ENCODE measurements at places on chromosomes 11 and 22. TPM values are rescaled to one million over a fixed set of nuclear protein-coding genes. Genes with fewer than 3 reads are reported as not detected.

GRCh38 chr22:49910229-49911155 lies 7.7 kb downstream of the ALG12 start:
- DNase-seq: no peak

DNA sequence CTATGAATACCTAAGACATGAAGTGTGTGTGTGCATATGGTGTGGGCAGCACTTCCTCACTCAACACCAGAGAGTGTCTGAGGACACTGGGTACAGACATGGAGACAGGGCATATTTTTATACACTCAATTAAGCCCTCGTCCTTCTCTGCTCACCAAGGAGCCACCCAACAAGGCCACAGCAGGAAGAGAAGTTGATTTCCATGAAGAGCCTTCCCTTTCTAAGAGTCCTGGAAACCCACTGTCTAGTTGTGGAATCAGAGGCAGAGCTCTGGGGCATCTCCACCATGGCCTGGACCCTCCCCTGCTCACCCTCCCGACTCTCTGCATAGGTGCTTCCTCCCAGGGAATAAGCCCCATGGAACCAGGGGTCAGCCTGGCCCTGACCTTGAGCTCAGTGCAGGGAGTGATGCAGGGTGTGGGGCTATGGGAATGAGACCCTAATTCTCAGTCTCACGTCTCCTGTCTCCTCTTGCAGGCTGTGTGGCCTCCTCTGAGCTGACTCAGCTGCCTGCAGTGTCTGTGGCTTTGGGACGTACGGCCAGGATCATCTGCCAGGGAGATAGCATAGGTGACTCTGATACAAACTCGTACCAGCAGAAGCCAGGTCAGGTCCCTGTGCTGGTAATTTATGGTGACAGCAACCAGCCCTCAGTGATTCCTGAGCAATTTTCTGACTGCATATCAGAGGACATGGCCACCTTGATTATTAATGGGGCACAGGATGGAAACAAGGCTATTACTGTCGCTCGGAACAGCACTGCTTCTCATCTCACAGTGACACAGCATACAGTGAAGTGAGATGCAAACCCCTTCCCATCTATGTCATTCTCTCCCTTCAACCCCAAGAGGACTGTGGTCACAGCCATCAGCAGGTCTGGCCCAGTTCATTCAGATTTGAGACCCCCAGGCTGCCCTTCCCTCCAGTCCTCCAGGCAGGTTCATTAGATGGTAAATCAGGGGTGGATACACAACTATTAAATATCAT lies 14.6 kb upstream of the IGLL5 start:
- DNase-seq: no peak

GRCh38 chr22:27370269-27370668 lies 431.3 kb downstream of the MN1 start:
- DNase-seq: no peak

- no peak for DNase-seq
These were observed 58.8 kb downstream of the ENDOD1 start for GRCh38 chr11:95148406-95148805.

- DNase-seq: no peak
These were observed 3.9 kb upstream of the TEF start for GRCh38 chr22:41377846-41378245.

DNA sequence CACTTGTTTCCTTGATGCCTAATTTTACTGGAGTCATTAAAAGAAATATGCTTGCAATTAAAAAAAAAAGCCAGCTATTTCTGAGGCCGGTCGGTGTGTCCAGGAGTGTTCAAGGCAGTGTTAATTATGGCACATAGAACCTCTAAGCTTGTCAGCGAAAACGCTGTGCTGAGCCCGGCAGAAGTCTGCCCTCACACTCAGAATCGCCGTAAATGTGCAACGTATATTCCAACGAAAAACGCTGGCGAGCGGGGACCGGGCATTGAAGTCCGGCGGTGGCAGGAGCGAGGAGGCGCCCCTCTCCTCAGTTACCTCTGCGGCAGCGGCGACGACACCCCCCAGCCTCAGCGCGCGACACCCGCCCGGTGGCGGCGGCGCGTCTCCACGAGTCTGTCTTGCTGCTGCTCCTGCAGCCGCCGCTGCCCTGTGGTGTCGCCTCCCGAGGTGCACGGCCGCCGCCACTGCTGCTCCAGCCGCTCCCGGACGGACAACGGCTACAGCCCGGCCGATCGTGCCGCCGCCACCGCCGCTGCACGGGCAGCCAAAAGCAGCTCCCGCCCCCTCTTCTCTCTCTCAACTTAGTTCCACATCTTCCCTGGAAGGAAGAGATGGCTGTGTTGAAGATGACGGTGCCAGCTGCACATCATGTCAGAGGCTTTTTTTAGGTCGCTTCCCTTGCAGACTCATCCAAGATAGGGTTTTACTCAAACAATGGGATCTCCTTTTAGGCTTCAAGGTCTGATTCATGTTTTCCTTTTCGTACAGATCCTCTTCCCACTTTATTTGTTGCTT lies 56.0 kb downstream of the JAM3 start:
- peak; percentile 28 for DNase-seq

DNA sequence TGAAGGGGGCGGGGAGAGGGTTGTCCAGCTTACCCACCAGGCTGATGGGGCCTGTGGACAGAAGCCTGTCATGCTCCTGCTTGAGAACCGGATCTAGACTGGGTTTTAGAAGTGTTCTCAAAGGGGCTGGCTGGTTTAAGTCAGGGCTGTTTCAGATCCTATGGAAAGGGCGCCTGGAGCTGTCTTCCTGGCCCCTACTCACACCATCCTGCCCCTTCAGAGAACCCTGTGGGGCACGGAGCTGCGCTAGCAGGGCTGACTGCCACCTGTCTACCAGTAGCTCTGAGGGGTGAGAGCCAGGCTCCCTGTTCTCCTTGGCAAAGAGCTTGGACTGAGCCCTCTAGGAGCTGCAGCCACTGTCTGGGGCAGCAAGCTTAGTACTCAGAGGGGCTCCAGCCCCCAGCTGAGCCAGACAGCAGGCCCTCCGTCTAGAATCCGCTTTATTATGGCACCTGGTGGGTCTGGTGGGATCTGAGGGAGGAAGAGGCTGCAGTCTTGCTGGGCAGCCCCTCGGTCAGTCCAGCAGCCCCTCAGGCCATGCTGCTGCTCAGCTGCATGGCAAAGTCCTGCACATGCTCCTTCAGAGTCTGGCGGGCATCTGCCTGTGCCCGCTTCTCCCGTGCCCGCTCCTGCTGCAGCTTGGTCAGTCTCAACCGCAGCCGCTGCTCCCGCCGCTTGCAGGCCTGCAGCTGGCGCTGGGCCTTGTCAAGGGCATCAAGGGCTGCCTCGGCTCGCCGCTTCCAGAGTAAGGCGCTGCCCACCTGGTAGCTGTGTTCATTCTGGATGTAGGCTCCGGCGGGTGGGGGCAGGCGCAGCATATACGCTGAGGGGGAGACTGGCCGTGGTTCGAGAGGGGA lies 2.3 kb downstream of the THAP7 start:
- DNase-seq: no peak

DNA sequence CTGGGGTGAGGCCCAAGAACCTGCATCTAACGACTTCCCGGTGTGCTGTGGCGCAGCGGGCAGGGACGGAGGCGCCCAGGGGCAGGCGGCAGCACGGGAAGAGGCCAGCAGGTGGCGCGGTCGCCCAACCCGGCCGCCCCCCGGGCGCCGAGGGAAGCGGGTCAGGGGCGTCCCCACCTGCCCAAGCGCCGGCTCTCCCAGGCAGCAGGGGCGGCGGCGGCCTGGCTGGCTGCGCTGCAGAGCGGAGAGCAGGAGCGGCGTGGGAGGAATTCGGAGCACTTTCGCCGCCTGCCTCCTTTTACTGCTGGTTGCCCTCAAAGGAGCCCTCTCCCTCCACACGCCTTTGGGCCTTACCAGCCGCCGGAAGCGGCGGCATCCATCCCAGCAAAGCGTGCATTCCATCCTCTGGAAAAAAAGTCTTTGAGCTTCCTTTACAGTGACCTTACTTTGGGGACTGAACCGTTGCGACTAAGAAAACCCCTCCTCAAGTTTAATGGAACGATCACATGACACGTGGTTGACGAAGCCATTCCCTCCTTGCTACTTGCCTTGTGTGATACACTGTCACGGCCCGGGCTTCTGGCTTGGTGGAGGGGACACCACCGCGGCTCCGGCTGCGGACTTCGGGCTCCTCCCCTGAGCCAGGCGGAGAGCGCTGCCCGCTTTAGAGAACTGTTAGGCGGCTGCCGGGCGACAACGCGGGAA lies 106.8 kb upstream of the CLMP start:
- DNase-seq: peak; percentile 48

- DNase-seq: peak; percentile 70
These were observed 14.6 kb downstream of the MMP13 start for GRCh38 chr11:102940714-102941588.

DNA sequence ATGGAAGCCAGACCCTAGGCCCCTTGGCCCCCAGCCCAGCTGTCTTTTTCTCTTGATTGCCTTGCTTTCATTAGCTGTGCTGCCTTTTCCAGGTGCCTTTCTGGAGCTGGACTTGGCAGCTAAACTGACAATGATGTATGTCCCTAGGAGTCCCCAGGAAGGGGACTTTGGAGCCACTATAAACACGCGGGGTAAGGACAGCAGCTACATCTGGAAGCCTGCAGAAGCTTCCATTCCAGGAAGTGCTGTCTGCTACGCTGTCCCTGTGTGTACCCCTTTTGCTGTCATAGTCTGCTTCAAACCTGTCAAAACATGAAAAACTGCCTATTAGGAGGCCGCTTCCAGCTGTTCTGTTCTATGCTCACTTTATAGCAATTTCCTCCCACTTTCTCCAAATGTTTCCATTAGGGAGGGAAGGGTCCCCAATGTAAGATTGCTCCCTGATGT lies 153.3 kb upstream of the RAG2 start:
- no peak for DNase-seq

GRCh38 chr11:128563942-128564641 lies 23.3 kb downstream of the ETS1 start:
- no peak for DNase-seq

DNA sequence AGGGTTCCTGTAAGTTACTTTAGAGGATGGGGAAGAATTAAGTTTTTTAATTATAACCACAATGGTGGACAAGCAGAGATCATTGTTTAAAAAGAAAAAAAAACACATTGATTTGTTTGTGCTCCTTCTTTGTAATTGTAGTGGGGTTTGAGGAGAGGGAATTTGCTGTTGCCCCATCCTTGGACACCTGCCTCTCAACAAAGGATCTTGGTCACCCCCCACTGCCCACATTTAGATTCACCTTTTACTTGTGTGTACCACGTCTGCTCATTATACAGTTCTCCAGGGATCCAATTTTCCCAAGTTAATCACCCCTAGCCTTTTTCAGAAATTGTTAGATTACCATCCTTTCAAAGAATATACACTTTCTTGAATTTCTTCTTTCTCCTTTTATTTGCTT lies 53.0 kb downstream of the DNAJC24 start:
- DNase-seq: no peak

DNA sequence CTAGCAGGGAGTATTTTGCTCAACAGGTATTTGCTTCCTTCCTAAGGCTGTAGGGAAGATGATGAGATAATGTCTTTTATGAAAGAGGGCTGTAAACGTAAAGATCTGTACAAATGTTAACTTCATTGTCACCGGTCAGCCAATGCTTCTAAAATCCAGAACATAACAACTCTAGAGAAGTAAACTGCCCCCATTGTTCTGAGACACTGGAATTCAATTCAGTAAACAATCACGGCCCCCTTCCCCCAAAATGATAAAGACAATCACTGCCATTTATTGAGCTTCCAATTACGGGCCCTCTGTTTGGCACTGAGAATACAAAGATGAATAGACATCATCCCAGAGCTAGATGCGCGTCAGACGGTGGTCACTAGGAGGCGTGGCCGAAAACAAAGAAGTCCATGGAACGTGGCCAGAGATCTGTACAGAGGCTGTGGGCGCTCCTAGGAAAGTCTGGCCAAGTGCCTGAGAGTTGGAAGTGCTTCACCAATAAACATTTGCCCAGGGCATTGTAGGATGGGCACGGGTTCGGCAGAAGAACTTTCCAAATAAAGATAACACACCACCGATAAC lies 576 bp downstream of the TMEM258 start:
- DNase-seq: peak; percentile 79

DNA sequence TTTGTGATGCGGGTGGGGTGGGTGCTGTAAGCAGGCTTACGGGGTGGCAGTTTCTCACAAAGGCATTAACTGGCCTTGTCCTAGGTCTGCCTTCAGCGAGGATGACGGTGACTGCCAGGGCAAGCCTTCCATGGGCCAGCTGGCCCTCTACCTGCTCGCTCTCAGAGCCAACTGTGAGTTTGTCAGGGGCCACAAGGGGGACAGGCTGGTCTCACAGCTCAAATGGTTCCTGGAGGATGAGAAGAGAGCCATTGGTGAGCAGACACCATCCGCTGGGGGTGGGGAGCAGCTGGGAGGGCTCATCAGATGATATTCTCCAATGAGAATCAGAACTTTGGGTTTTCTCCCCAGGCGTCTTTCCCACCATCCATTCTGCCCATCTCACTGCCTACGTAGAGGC lies 5.8 kb downstream of the TCN2 start:
- no peak for DNase-seq

- DNase-seq: no peak
These were observed 677.3 kb downstream of the TBC1D22A start for GRCh38 chr22:47439643-47440265.

GRCh38 chr11:17713851-17714250 lies 5.5 kb upstream of the MYOD1 start:
- no peak for DNase-seq

DNA sequence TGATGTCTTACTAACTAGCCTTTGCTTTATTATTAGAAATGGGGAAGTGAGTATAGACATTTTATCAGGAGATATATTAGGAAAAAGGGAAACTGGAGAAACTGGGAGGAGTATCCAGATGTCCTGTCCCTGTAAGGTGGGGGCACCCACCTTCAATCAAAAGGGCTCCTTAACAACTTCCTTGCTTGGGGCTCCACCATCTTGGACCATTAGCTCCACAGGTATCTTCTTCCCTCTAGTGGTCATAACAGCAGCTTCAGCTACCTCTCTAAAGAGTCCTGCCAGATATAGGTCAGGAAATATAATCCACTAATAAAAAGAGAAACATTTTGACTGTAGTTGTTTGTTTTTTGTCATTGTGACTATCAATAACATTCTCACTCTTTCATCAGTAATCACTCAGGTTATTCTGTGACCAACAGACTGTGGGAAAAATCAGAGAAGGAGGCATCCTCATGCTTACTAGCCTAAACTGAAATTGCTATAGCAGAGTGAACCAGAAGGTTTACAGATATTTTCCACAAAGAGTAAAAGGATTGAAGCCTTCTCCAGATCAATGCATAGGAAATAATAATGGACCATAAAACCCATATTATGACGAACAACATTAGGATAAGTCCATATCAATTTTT lies 10.4 kb downstream of the OR51B4 start:
- no peak for DNase-seq

Gene KRTAP5-5
- not detected for total RNA-seq

Gene HTR3B
- total RNA-seq: not detected

Gene LDLRAD3
- total RNA-seq: 7.9 TPM

Gene NELL1
- total RNA-seq: not detected

Gene DEUP1
- not detected for total RNA-seq

Gene ALDH3B1
- total RNA-seq: 18.4 TPM

Gene CCDC87
- total RNA-seq: under 0.01 TPM

Measured in body of pancreas (tissue), 4 donors.